ENCODE measurements at places on chromosomes 11 and 22.

GRCh38 chr11:121248496-121248895 is 44.1 kb upstream of the SC5D start:
- no peak for DNase-seq

DNA sequence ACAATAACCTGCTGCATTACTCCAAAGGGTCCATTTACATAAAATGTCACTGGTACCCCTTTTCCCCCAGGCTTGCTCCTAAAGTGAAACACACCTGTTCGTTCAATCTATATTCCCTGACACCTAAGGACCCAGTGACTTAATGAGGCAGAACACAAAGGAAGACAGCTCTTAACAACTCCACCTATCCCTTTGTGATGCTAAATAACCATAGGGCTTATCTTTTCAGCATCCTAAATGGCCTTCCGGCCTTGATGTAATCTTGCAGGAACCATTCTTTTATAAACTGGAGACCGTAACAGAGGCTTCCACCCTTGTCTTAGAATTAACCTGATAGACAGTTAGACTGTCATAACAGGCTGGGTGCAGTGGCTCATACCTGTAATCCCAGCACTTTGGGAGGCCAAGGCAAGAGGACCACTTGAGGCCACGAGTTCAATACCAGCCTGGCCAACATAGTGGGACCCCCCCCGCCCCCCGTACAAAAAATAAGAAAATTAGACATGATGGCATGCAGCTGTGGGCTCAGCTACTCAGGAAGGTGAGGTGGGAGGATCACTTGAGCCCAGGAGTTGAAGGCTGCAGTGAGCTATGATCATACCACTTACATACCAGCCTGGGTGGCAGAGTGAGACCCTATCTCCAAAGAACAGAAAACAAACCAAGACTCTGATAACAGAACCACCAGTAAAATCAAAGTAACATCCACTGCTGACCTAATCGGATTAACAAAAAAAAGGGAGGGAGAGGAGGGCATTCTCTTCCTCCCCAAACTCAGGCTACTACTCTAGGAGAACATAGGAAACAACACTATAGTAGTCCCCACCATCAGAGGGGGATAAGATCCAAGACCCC is 5.1 kb downstream of the CHEK2 start:
- DNase-seq = no peak

DNA sequence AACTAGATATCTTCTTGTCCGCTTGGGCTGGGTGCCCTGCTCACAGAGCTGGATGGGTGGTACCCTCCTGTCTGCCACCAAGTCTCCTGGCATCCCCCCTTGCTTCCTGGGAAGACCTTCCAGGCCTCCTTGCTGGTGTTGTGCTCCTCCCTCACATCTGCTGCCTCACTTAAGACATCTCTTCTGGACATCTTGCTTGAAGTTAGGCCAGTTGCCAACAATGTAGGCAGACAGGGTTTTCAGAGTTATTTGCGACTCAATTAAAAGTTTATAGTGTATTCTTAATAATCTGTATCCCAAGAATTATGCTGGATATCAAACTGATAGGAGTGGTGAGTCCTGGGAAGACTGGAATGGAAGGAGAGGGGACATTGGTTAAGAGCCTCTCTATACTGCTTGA is 64.0 kb upstream of the TNRC6B start:
- DNase-seq = no peak

DNA sequence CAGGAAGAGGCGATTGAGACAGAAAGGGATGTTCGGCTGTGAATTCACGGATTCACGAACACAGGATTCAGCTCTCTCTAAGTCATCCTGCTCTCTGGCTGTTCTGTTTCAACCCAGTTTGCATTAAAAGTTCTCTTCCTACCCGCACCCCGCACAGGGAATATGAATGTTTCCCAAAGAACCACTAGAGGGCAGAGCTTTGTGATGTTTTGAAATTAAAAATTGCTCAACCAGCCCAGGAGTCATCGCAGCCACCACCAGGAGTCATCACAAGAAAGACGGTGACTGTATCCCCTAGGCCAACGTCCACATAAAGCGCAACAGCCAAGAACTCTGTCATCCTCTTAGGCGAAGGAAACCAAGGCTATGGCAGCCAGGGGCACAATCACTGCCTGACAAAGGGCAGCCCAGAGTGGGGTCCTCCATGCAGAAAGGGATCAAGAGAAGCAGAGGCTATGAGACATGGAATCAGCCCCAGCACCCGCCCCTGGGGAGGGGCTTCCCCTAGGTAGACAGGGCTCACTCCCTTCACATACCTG is 122.4 kb downstream of the WT1 start:
- no peak for DNase-seq

DNA sequence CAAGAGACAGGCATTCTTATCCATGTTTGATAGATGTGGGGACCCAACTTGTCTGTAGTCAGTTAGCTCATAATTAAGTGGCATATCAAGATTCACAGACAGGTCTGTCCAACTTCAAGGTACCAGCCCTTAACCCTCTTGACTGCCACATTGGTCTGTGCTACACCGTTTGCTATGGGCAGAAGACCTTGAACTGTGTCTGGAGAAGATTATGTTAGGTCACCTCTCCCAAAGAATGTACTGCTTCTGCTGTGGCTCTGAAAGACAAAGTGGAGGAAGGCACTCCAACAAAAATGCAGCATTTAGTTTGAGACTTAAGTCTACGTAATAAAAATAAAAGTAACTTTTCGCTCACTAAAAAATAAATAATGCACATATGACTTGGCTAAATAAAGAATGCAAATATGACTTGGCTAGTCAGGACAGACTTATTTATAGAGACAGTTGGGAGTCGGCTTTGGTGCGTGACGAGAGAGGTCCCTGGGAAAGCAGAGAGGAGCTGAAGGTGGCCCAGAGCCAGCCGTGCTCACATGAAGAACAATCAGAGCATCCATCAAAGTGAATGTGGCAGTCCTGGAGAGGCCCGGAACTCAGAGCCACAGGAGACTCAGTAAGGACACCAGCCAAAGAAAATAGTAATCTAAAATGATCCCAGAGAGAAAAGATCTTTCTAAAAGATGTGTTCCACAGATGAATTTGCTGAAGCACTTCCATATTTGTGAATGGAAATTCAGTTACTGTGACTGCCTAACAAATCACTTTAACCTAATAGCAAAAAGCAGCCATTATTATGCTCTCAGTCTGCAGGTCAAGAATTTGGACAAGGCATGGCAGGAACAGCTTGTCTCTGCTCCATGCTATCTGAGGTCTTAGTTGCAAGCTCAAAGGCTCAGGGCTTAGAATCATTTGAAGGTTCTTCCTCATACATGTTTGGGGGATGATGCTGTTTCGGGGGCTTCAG is 35.0 kb downstream of the CWC15 start:
- peak; percentile 16 for DNase-seq

- no peak for DNase-seq
Measured at GRCh38 chr11:61645179-61645868, 34.9 kb upstream of the DAGLA start.

- DNase-seq = no peak
Measured at GRCh38 chr11:121841487-121842191, 274.4 kb downstream of the BLID start.

- peak; percentile 34 for DNase-seq
Measured at GRCh38 chr22:36641902-36642640, 61.5 kb downstream of the CACNG2 start.

- DNase-seq = no peak
Measured at GRCh38 chr11:133500435-133500834, 31.9 kb downstream of the OPCML start.

DNA sequence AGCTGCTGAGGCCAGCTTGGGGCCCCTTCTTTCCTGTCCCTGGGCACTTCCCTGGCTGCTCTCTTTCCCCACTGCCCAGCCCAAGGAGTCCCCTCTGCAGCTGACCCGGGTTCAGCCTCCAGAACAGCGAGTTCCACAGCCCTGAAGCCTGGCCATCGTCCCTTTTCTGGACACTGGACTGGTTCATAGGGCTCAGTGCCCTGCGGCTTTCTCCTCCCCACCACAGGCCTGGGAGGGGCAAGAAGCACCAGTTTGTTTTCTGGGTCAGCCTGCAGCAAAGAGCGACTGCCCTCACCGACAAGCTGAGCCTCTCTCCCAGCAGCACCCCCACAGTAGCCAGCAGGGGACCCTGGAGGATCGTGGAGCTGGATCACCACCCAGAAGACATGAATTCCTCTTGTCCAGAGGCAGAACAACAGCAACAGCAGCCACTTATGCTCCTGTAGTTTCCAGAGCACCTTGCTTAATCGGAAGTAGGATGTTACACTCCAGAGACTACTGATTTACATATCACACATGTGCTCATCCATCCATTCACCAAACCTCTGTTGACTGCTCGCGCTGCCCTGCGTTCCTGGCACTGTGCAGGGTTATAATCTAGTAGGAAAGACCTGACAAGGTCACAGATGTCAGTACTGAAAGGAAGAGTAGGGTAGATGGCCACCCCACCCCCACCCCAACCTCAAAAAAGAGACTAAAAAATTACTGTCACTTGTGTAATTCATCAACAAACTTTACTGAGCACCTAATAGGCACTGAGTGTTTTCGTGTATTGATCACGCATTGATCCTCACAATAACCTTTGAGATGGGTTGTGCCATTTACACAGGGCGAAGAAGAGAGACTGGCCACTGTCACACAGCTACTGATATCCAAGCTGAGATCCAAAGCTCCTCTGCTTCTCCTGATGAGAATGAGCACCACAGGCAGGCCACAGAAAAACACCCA is 13.0 kb upstream of the CXCR5 start:
- DNase-seq = no peak

- DNase-seq = peak; percentile 87
Measured at GRCh38 chr22:23212061-23213021, 32.0 kb downstream of the BCR start.

- DNase-seq = no peak
Measured at GRCh38 chr11:114447892-114448291, 8.6 kb downstream of the REXO2 start.

DNA sequence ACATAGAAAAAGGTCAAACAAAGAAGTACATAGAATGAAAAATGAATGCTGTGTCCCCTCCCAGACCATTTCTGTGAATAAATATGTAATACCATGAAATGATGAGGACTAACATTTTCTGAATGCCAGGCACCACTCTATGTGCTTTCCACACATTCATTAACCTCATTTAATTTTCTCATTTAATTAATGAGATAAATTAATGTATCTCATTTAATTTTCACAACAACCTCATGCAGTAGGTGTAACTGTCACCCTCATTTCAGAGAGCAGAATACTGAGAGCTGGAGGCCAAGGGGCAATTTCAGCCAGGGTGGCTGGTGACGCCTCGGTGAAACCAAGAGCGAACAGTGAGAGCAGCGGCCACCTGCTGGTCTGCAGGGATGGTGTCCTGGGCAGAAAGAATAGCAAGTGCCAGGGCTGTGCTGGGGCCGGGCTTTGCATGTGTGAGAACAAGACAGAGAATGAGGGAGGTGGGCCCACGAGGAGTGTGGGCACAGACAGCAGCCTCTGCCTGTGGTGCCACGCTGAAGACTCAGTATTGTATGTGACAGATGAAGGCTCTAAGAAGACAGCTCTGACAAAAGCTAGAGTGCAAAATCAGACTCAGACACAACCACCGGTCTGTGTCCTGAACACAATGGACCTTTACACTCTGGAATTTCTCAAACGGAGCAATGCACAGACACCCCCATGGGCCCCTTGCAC is 1.8 kb upstream of the SERPIND1 start:
- DNase-seq = no peak

GRCh38 chr11:76314741-76315090 is 66.2 kb downstream of the THAP12 start:
- no peak for DNase-seq

DNA sequence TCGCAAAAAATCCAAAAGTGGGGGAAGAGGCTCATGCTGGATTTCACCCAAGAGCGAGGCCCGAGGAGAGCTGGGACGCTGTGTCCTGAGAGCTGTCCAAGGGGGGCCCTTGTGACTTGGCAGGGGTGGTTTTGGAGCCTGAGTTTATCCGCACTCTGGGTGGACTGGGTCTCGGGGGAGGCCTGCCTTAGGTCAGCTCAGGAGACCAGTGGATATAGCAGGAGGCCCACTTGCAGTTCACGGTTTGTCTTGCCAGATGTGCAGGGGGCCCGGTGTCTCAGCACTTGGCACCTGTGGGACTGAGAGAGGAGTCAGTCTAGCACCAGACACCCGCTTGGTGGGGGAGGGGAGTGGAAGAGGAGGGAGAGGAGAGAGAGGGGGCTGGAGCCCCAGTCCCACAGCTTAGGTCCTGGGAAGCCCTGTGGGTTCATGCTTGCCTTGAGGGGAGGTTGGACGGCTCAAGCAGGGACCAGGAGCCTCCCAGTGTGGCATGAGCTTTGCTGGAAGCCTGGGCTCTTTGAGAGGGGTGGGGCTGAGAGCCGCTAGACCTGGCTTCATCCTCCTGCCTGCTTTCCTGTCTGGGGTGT is 33.4 kb downstream of the PARVB start:
- no peak for DNase-seq

DNA sequence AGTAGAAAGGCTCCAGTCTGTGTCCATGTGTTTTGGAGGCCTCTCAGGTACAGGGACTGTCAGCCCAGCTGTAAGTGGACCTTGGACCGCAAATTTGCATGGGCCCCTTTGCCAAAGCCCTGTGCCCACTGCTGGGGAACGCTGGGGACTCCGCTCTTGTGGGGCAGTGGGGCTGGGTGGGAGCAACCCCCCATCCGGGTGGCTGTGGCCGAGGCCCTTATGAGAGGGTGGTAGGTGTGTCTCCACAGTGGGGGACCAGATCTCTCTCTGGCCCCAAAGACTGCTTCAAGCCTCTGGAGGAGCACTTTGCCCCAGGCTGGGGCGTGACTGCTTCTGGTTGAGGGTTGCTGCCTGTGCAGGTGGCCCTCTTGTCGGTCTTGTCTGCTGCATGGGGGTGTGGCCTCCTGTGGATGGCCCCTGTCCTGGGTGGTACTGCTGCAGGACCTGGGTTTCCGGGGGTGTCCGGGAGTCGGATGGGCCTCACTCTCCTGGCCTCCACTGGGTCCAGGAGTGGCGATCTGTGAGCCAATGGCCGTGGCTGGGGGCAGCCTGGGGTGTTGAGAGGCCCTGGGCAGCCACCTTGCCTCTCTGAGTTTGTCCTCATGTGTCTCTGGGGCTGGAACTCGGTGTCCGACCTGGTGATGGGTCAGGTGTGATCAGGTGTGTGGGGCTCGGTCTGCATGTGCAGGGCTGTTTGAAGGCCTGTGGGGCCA is 15.9 kb downstream of the KCNQ1 start:
- DNase-seq = no peak
